Posterior vena cava (tissue), 2 donors: ENCODE measurements at places on chromosomes 11 and 22. TPM values are rescaled to one million over a fixed set of nuclear protein-coding genes. Genes with fewer than 3 reads are reported as not detected.

DNA sequence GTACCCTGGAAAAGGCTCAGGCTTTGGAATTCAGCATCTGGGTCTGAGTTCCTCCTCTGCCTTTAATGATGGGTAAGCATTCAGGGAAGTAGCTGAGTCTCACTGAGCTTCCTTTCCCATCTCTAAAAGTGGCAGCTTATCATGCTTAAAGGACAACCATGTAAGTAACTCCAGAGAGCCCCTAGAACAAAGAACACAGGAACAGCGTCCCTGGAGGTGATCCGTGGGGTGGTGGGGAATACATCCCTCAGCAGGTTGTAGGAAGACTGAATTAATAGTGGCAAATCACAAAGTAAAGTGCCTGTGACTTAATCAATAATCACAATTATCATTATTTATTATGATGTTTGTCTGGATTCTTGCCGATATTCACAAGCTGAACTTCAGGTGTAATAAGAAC is 114.7 kb upstream of the ISX start:
- DNase-seq = no peak

- DNase-seq = no peak
These were observed 189.6 kb upstream of the E2F8 start for GRCh38 chr11:19430346-19430745.

DNA sequence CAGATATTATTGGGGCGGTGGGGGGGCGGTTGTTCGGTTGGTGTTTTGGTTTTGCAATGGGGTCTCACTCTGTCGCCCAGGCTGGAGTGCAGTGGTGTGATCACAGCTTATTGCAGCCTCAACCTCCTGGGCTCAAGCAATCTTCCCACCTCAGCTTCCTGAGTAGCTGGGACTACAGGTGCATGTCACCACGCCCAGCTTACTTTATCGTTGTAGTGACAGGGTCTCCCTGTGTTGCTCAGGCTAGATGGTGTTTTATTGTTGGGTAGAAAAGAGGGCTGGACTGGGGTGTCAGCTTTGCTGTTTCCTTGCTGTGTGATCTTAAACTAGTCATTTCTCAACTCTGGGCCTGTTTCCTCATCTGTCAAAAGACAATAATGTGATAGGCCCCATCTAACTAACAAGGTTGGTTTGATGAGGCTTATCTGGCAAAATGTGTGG is 17.5 kb upstream of the MYH9 start:
- DNase-seq = no peak

- no peak for DNase-seq
These were observed 256.9 kb downstream of the CADM1 start for GRCh38 chr11:115247361-115247760.

GRCh38 chr22:49588739-49589138 is 238.9 kb downstream of the BRD1 start:
- no peak for DNase-seq

- DNase-seq = peak; percentile 95
These were observed 103.2 kb downstream of the ZBTB16 start for GRCh38 chr11:114162719-114163123.

- DNase-seq = no peak
These were observed 104.9 kb upstream of the GAL start for GRCh38 chr11:68579455-68579854.

DNA sequence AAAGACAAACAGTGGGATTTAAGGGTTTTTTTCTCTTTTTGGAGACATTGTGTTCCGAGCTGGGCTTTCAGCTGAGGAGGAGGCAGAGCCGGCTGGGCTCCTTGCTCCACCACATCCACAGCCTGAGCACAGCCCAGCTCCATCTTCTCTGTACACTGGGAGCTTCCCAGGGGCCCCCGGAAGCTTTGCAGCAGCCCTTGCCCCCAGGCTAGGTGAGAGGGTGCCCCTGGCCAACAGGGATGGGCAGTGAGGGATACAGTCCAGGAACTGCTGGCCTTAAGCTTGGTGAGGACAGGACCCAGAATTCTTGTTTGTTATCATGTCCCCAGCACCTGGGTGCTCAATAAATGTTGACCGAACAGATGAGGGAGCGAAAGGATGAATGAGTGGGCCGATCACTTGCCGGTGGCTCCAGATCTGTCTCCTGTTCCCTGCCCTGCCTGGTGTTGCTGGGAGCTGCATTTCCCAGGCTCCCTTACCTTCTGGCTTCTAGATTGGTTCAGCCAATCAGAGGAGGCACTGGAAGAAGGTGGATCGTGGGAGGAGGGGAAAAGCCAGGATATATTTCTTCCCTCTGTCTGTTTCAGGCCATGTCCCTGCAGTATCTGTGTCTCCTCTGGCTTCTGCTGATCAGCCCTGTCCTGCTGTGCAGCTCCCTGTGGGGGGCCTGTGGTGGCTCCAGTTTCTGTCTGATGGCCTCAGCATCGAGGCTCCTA is 26.5 kb upstream of the NECTIN1 start:
- peak; percentile 37 for DNase-seq

- DNase-seq = no peak
These were observed 1.2 kb upstream of the LMO2 start for GRCh38 chr11:33892906-33893594.

DNA sequence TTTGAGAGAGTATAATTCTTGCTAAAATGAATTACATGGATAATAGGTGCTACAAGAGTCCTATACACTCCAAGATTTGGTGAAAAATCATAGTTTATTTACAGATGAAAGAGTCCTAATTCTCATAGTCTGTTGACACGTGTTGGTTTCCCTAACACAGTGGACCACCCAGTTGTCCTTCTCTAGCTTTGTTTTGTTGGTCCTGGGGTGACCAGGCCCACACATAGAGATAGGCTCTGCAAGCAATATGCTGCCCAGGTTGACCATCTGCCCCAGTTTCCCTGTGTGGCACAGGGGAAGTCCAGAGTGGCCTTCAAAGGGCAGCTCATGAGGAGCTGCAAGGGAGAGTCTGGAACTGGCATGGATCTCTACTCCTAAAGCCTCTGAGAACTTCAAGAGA is 184.9 kb downstream of the MAML2 start:
- no peak for DNase-seq

DNA sequence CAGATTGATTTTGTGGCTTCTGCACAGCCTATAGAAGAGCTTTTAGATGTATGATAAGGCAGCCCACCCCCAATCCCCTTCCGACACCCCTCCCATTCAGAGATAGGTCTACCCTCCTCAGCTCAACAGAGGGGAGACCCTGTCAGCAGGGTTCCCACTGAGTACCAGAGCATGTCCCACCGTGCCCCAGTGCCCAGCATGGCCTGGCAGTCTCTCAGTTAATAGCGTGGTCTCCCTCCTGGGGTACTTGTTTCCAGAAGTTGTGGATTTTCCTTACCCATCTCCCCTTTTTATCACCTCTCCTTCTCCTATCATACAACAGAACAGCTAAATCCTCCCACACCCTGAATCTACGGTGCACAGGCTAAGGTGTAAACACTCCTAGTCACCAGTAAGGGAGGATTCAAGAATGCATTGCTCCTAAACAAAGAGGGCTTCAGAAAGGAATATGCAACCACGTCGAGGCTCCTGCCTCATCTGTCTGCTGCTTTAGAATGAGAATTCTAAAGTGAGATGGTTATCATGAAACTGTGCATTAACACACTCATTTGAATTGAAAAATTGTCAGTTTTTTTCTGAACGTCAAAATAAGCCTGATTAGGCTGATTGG is 6.7 kb downstream of the PLAAT2 start:
- no peak for DNase-seq

- DNase-seq = peak; percentile 76
These were observed 68.2 kb upstream of the SHISAL1 start for GRCh38 chr22:44380756-44381486.

GRCh38 chr11:75262961-75263852 is 22.6 kb downstream of the TPBGL start:
- peak; percentile 62 for DNase-seq

- peak; percentile 80 for DNase-seq
These were observed 9.8 kb upstream of the TAGLN start for GRCh38 chr11:117189191-117189940.

DNA sequence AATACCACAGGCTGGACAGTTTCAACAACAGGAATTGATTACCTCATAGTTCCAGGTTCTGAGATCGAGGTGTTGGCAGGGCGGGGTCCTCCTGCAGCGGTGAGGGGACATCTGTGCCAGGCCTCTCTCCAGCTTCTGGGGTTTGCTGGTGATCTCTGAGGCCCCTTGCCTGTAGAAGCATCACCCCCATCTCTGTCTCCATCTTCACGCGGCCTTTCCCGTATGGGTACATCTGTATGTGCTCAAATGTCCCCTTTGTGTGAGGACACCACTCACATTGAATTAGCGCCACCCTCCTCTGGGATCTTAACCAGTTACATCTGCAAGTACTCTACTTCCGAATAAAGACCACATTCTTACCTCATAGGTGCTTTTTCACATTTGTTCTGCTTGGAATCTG is 1029.9 kb downstream of the BRD1 start:
- peak; percentile 13 for DNase-seq

DNA sequence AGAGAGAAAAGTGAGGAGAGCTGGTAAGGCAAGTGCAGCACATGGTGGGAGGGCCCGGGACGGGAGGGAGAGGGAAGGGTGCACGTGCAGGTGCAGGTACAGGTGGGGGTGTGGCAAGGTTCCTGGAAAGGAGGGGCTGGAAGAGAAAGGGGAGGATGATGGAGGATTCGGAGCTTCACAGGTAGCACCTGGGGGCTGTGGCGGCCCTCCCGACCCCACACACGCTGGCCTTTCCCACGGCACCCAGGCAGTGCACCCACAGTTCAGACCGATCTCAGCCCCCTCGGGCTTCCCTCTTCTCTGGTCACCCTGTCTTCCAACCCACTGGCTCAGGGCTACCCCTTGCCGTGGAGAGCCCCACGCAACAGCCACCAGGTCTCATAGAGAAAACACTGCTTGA is 67.4 kb upstream of the A4GALT start:
- DNase-seq = no peak

- peak; percentile 71 for DNase-seq
These were observed 55.2 kb upstream of the WNT7B start for GRCh38 chr22:46031965-46032851.

- no peak for DNase-seq
These were observed 733.5 kb upstream of the CCDC90B start for GRCh38 chr11:84019571-84020194.

GRCh38 chr11:95920460-95921105 is 3.3 kb downstream of the MTMR2 start:
- no peak for DNase-seq

GRCh38 chr11:27470166-27470565 is 2.4 kb downstream of the LGR4 start:
- no peak for DNase-seq

- no peak for DNase-seq
These were observed 37.5 kb downstream of the MACROD1 start for GRCh38 chr11:64128255-64129006.

- DNase-seq = no peak
These were observed 20.8 kb downstream of the IL10RA start for GRCh38 chr11:118007040-118007439.

The P4HA3 gene
- 3.3 TPM for total RNA-seq

The SF1 gene
- 181 TPM for total RNA-seq

The KRTAP5-2 gene
- total RNA-seq = not detected

The OR51B5 gene
- 0.51 TPM for total RNA-seq

The SCO2 gene
- total RNA-seq = not detected

The NELL1 gene
- total RNA-seq = not detected

The FERMT3 gene
- 30.3 TPM for total RNA-seq

The PATE4 gene
- not detected for total RNA-seq

The KRTAP5-4 gene
- total RNA-seq = not detected

The MAP6 gene
- 11.6 TPM for total RNA-seq

The OR51T1 gene
- total RNA-seq = not detected

The NRXN2 gene
- total RNA-seq = 8.8 TPM
